ENCODE measurements at places on chromosomes 12 and 14.

DNA sequence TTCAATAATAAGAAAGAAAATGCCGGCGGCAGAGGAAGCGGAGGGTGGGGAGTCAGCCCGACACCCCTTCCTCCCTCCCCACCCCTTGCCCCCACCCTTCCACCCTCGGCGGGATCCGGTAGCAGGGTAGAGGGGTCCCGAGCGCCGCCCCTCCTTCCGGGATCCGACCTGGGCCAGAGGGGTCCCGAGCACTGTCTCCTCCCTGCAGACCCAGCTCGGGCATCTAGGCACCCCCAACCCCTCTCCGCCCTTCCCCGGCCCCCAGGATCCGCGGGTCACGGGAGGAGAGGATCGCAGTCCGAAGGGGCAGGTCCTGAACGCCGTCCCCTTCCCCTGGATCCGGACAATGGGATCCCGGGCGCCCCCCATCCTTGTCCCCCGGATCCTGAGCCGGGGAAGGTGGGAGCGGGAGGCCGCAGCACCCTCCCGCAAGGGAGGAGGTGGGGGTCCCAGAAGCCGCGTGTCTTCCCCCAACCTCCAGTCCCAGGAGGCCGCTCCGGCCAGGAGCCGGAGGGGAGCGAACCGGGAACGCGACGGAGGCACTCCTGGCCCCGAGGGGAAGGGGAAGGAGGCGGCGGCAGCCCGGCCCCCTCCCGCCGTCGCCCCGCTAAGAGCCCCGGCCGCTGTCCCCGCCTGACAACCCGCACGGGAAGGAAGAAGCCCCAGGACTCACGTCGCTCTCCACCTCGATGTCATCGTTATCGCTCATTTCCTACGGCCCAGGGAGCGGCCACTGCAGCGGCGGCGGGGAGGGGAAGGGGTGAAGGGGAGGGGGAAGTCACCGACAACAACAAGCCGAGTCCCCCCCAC is 481 bp downstream of the MAX start:
- peak; percentile 41 for DNase-seq

- peak; percentile 74 for DNase-seq
Measured at GRCh38 chr12:116717466-116718437, 20.1 kb downstream of the SPRING1 start.

DNA sequence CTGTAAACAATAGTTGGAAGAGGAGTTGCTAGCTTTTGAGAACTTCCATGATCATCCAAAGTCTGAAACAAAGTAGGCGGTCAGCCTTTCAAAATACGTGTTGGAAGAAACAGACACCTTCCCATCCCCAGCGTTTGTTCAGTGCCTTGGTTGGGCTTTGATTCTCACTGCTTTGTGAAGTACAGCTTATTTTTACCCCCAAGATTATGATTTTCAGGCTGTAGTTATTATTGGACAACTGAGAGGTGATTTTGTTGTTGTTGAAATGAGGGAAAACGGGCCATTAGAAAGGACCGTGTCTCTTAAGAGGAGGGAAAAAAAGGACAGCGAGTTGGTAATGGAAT is 921 bp upstream of the CEP83 start:
- DNase-seq: peak; percentile 30

DNA sequence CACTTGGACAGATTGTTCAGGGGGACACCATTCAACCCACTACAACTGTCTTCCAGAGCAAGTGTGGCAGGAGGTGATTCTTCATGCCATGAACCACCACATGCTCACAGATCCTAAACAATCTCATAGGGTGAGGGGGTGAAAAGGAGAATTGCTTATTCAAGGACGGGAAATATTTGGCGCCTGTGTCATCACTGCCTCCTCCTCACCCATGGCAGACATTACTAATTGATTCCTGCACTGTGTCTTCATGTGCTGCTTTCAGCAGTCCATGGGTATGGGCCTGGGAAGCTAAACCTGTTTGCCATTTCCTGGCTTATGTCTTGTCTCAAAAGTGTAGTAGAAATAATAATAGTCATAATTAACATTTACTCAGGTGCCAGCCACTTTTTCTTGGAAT is 31.3 kb downstream of the MMAB start:
- DNase-seq: peak; percentile 58

DNA sequence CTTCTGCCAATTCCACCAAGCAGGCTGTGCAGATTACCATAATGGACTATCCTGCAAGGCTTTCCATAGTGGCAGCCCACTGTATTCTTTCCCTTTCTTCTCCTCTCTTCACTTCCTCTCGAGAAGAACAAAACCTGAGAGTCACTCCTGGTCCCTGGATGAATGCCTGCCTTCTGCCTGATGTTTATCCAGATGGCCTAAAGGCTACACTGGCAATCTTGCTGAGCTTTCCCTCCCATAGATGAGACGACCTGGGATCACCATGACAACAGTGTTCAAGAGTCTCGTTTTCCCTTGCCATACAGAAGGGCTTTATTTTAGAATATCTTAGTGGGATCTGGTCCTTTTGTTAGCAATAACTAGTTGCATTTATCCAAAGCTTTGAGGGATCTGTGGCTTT is 142.3 kb downstream of the RTN1 start:
- DNase-seq: no peak

DNA sequence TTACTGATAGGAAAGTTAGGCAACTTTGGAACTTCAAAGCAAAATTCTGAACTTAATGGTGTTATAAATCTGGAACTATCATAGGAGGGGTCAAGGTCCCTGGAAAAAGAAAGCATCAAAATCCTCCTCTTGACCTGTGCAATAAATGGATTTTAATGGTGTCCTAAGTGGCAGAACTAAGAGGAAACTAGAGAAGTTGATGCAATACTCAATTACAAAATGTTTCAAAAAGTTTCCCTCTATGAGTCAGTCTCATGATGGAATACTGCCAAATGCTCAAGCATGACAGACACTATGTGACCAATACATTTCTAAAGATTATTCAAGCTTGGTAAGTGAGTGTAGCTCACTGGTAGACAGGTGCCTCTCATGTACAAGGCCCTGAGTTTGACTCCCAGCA is 47.7 kb upstream of the ERGIC2 start:
- peak; percentile 75 for DNase-seq

DNA sequence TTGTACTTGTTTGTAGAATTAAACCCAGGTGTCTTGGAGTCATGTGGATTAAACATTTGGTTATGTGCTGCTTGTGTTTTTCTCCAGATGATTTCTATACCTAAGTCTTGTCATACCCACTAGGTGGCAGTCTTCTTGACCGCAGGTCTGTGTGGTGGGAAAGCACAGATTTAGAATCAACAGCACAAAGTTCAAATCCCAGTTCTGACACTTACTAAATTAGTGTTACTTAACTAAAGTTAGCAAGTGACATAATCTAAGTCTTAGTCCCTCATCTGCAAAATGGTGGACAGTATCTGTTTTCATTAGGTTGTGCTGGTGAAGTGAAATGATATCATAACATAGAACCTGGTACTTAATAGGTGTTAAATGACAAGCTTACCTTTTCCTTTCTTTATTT is 151.0 kb upstream of the ARHGAP5 start:
- DNase-seq: peak; percentile 76

GRCh38 chr12:52091869-52092268 is 12.4 kb downstream of the SMIM41 start:
- no peak for DNase-seq

DNA sequence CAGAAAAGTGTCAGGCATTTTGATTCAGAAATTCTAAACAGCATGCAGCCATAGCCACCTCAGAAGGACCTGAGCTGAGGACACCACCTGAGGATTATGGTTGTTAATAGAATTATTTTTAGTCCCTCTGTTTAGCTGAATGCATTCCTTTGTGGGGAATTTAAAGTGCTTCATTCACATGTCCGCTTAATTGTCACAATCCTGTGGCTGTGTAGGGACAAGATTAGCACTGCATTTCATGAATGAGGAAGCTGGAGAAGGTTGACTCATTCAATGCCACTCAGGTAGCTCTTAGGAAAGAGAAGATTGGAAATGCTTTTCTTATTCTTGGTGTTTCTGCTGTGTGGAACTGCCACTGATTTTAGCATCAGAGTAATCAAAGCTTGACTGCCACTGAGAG is 42.0 kb upstream of the KRR1 start:
- DNase-seq: peak; percentile 14

DNA sequence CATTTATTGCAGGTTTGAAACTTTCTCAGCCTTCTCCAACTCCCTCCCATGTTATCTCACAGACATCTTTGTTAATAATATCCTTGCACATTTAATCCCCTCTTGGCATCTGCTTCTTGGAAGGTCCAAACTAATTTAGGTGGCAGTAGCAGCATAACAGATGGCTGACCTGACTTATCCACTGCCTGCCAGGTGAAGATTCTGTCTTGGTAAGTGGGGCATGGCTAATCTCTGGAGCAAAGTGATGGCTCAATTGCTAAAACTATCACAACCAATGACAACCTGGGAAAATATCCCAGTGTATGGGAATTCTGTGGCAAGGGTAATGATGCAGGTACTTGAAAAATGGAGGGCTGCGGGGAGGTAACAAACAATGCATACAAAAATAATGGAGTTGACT is 58.2 kb upstream of the ALG10B start:
- no peak for DNase-seq

GRCh38 chr14:69861025-69861569 is 18.1 kb upstream of the SMOC1 start:
- DNase-seq: no peak

DNA sequence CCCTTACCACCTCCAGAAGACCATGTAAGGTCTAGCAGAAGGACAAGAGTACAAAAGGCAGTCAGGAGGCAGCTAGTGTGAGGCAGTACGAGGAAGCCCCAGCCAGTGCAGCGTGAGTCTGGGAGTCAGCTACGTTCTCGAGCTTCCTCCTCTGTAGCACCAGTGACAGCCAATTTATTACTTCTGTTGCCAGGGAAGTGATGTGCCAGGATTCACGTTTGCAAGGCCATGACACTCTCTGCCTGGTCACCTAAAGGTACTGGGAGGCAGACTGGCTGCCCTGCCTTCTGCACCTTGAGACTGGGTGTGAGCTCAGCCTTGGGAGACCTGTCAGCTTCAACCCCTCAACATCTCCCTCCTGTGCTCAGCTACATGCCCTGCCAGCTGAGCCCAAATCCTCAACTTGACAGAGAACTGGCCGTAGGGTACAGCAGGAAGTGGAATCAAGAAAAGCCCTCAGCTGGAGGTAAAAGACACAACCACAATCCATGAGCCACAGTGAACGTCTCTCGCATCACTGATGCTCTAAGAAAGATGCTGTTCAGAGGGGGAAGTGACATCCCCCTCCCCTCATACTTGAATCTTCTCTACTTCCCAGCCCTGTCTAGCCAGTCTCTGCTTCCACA is 182.5 kb upstream of the RGS6 start:
- no peak for DNase-seq

DNA sequence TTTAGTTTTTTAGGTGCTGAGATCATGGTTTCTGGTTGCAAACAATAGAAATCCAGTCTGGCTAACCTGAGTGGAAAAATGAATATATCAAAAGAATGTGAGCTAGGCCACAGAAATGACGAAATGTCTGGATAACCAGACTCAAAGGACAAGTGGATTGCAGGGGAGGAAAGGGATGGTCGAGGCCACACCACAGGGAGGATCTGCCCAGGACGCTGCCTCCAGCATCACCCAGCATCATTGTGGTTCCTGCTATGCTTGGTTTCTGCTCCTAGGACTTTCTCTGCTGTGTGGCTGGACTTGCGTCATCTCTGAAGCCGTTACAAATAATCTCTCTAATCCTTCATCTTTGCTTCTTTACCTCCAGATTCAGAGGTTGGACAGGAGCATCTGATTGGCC is 80.4 kb downstream of the TTC8 start:
- DNase-seq: peak; percentile 26

- DNase-seq: peak; percentile 37
Measured at GRCh38 chr12:105013892-105014291, 27.8 kb downstream of the NOPCHAP1 start.

GRCh38 chr14:104447750-104448149 is 131.8 kb upstream of the C14orf180 start:
- DNase-seq: no peak

DNA sequence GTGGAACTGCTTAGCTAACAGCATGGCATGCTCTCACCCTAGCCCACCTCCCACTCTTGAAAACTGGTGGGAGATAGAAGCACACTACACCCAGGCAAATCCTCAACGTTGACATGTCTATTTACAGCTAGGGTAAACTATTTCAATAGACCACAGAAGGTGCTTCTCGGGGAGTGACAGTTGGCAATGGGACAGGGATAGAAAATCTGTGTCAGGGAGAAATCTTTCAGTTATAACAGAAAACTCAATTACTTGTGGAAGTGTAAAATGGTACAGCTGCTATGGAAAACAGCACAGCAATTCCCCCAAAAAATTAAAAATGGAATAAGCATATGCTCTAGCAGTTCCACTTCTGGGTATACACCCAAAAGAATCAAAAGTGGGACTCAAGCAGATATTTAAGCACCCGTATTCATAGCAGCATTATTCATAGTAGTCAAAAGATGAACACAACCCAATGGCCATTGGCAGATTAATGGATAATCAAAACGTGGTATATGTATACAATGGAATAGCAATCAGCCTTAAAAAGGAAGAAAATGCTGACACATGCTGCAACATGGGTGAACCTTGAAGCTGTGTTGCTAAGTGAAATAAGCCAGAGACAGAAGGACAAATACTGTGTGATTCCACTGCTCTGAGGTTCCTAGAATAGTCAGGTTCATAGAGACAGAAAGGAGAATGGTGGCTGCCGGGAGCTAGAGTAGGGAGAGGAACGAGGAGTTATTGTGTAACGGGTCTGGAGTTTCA is 92.5 kb downstream of the STAB2 start:
- no peak for DNase-seq

- DNase-seq: no peak
Measured at GRCh38 chr12:56877195-56878009, 56.8 kb downstream of the SDR9C7 start.

DNA sequence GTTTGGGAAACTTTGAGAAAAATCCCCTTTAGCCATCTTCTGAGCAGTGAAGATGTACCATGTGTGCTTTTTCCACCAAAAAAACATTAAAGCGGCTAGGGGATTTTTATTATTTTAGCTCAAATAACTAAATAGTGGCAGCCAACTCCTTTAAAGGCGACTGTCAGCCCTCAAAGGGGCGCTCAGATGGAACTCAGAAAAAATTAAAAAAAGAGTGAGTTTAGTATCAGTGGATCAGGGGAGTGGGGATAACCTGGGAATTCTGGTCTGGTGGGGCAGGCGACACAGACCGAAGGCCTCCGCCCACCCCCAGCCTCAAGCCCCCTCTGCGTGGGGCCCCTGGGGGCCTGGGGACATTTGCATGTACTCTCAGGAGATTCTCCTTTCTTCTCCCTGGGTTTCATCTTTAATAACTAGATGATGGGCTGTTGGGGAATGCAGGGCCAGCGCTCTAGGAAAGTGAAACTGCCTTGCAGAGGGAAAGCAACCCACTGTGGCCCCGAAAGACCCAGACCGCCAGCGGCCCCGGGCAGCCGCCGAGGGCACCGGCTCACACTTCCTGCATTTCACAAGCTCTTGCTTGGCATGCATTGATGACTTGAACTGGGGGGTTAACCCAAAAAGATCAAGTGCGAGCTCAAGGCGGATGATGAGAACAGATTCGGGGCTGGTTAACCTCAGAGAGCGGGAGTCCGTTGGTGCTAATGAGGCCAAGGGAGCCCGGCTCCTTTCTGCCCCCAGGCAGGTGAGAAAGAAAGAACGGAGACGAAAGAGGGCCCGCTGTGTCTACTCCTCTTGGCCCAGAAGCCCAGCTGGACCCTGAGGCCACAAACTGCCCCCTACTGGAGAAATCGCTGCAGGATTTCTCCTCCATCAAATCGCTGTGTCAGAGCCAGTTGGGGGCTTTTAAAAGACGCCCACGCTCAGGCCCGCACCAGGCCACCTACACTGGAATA is 7.3 kb upstream of the BATF start:
- peak; percentile 59 for DNase-seq

- no peak for DNase-seq
Measured at GRCh38 chr14:76421662-76422061, 45.7 kb downstream of the ESRRB start.

GRCh38 chr14:90454041-90455000 is 57.5 kb downstream of the CALM1 start:
- DNase-seq: peak; percentile 75

- DNase-seq: peak; percentile 65
Measured at GRCh38 chr12:106994579-106995220, 7.8 kb upstream of the MTERF2 start.

All from GM23248 (cell line).